ENCODE measurements at places on chromosomes 13 and 19.

DNA sequence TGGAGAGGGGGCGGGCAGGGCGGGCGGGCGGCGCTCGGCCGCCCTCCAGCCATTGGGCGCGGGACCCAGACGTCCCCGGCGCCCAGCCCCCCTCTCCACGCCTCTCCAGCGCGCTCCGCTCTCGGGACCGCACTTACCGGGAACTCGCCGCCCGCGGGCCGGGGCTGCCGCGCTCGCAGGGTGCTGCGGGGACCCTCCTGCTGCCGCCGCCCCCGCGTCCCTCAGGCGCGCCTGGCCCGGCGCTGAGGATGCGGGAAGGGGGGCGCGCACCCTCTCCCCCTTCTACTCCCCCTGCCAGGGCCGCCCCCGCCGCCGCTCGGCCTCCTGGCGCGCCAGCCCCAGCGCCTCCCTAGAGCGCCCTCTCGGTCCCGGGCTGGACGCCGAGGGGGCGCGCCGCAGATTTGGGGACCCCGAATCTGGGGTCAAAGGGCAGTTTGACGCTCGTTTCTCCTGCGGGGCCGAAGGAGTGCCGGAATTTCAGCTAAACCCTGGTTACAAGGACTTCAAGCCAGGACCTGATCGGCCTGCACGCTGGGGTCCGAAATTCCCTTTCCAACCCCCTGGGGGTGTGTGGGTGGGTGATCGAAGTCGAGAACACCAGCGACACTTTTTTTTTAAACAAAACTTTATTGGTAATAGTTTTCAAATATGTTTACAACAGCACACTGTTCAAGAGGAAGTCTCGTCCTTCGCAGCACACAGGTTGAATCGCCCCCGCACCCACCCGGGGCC, 696 bp upstream of the SAMD1 start:
- DNase-seq, result no peak

DNA sequence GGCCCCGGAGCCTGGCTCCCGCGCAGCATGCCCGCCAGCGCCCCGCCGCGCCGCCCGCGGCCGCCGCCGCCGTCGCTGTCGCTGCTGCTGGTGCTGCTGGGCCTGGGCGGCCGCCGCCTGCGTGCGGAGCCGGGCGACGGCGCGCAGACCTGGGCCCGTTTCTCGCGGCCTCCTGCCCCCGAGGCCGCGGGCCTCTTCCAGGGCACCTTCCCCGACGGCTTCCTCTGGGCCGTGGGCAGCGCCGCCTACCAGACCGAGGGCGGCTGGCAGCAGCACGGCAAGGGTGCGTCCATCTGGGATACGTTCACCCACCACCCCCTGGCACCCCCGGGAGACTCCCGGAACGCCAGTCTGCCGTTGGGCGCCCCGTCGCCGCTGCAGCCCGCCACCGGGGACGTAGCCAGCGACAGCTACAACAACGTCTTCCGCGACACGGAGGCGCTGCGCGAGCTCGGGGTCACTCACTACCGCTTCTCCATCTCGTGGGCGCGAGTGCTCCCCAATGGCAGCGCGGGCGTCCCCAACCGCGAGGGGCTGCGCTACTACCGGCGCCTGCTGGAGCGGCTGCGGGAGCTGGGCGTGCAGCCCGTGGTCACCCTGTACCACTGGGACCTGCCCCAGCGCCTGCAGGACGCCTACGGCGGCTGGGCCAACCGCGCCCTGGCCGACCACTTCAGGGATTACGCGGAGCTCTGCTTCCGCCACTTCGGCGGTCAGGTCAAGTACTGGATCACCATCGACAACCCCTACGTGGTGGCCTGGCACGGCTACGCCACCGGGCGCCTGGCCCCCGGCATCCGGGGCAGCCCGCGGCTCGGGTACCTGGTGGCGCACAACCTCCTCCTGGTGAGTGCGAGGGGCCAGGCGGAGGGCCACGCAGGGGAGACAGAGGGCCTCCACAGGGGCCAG, at the start of gene KL:
KL (plus strand) TSS at position 10 of the 909 bp plus-strand sequence; CDS start at position 28, 18 bp downstream.
- no peak for DNase-seq

DNA sequence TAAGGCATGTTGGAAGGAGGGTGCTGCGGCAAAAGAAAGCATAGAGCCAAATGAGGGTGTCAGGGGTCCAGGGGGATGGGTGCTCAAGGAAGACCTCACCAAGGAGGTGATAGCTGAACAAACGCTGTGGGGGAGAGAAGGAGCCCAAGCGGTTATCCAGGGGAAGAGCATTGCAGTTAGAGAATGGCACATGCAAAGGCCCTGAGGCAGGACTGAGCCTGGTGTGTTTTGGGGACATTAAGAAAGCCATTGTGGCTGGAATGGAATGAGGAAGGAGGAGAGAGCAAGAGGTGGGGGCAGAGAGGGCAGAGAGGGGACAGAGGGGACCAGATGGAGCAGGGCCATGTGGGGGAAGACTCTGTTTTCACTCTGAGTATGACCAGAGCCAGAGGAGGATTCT, 6.1 kb upstream of the MYH14 start:
- DNase-seq, result no peak

- no peak for DNase-seq
Observed at GRCh38 chr19:44587963-44588770, 25.2 kb upstream of the IGSF23 start.

DNA sequence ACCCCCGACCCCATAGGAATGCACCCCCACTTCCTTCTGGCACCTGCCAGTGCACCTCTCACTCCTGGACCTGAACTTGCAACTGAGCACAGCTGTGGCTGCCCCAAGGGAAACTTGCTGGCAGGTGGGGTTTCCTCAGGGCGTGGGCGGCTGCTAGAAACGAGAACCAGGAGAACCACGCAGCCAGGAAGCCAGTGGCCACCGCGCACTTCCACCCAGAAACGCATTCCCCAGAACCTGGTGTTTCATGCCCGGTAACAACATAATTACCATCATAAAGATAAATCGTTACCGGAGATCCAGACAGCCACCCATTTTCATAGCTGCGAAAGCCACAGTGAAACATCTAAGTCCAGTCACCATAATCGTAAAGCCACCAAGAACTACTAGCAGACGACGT, 75.2 kb upstream of the C13orf46 start:
- DNase-seq, result no peak

DNA sequence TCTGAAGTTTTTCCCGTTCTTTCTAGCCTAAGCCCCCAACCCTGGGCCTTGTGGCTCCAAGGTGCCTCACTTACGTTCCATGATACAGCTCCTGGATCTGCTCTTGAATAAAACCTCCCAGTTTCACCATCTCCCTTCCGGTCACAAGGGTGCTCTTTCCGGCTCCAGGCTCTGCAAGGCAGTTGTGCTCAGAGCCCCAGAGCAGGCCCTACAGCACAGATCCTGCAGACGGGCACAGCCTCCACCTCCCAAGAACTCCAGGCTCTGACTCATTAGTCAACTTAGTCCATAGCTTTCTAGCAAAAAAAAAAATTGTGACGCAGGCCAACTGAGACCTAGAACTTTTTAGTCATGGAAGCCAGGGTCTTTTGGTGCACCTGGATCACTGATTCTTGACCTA, 33.9 kb upstream of the SLC7A10 start:
- no peak for DNase-seq

DNA sequence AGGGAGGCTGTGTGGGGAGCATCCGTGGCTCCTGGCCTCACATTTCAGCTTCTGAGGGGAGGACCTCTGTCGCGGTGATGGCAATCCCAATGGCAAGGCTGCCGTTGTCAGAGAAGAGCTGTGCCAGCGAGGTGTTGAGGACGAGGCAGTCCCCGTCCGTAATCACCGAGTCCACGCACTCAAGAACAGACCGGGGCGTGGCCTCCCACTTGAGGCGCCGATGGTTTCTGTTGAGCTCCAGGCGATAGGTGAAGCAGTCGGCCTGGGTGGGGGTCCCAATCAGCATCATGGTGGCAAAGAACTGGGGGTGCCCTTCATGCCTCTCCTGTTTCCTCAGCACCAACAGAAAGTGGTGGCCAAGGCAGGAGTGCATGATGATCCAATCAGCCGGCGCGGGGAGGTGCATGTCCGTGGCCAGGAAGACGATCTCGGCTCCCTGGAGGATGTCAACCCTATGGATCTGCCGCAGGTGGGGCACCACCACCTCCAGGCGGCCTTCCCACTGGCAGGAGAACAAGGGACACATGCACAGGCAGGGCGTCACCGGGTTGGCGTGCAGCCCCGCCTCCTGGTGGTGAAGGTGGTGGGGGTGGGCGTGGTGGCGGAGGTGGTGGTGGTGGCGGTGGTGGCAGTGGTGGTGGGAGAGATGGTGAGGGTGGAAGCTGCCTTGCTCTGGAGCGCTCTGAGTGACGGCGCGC, 68.1 kb downstream of the SIAH3 start:
- no peak for DNase-seq

DNA sequence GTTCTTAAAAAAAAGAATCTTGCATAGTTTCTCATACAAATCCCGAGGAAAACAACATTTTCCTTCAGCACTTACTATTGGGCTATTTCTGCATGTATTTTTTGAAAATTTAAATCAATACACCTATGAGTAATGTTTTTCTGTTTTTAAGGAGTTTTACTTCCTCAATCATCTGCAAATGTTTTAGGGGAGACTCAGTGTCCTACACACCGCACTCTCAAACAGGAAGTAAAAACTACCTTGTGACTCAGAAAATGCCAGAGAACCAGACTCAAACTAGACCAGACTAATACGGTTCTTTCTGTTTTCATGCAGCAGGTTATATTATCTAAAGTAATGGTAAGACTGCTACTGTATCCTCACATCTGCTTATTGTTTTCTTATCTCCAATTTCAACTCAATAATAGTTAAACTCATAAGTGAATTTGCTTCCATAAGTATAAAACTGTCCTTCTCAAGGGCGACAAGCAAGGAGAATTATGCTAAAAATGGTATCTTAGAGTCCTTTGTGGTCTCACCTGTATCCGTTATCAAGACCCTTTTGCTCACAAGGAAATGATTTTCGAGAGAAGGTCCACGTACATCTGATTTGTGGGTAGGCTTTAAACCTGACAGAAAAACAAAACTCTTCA, 52.5 kb downstream of the FLT3 start:
- DNase-seq, result no peak

DNA sequence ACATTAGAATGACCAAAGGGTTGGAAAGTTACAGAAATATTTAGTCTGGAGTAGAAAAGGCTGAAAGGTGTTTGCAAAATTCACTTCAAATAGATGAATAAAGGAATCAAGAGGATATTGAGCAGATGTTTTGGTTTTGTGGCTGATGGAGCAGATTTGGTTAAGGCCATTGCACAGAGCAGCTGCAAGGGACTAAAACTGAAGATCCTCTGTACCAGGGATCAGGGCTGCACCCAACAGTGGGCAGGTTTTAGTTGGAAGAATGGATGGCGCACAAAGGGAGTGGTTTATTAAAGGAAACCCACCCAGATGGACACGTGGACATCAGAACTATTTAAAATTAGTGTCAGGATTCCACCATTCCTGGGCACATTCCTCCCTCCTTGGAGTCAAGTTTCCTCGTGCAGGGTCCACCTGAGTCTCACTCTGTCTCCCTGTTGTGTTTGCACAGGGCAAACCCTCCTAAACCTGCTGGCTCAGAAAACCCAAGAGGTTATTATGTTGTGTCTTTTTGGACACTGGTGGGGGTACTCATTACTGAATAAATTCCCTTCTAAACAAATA, 9.2 kb upstream of the UBAC2 start:
- DNase-seq, result no peak

- DNase-seq, result no peak
Observed at GRCh38 chr13:102405499-102406100, 3.8 kb upstream of the FGF14 start.

DNA sequence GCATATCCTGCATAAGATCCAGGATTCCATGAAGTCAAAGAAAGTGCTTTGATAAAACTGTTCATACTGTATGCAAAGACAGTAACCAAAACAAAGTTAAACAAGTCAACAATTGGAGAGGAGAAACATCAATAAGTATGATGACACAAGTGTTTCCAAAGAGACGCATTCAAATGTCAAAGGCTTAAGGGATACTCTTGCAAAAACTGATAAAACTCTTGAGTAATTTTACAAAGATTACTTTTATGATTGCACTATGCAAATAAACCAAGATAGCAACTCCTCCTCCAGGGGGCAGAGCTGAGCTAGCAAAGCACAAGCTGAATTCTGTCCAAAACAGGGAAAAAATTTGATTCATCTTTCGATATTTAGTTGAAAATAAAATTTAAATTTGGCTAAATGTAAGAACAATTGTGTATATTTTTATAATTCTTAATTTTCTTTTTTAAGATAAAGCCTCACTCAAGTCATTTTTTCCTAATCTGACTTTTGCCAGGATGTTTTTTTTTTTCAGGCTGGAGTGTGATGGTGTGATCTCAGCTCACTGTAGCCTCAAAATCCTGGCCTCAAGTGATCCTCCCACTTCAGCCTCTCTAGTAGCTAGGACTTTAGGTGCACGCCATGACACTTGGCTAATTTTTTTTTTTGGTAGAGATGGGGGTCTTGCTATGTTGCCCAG, 84.0 kb downstream of the MZT1 start:
- DNase-seq, result peak; percentile 17

DNA sequence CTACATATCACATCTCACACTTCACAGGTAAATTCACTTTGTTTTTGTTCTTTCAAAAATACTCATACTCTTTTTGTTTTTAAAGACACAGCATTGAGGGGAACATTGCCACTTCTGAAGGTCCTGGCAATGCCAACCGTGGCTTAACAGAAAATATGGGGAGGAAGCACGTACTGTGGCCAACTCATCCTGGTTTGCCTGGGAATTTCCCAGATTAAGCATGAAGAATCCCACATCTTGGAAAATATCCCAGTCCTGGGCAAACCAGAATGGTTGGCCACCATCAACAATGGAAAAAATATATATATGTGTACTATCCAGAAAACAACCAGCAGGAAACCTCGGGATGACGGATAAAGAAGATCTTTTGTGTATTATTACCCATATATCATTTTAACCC, 1032.2 kb upstream of the SLC10A2 start:
- no peak for DNase-seq

- no peak for DNase-seq
Observed at GRCh38 chr13:77829963-77830362, 88.7 kb downstream of the EDNRB start.

DNA sequence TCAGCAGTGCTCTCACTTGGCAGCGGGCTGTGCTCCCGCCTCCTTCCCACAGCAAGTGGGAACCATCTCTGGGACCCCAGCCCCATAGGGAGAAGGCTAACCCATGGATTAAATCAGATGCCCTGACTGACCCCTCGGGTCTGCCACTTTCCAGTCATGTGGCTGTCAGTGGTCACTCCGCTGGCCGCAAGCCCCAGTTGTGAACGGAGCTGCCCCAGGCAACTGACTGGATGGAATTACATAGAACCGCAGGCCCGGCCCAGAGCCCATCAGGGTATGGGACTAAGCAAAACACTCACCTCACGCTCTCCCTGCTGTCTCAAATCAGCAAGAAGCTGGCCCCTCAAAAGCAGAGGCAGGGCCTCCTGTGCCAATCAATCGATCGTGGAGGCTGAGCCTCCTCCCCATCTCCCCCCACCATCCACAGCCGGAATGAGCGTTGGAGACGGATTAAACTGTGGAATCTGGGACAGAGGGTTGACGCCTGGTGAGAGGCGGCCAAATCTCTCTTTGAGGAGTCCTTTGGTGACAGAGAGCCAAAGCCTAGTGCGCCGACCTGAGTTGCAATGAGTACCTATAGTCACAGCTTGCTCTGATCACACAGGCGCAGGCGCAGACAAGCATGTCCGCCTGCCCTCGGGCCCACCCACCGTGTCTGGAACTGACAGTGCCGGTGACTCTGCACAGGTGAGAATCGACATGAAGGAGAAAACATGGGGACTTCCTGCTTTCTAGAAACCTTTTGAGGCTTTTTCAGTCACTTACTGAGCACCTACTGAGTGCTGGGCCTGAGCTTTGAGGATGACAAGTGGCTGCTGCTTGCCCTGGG, 38.7 kb downstream of the PBX4 start:
- no peak for DNase-seq
